ENCODE measurements at places on chromosomes 2 and 18.

- DNase-seq: no peak
Measured at GRCh38 chr2:181340891-181341290, 116.3 kb upstream of the ITGA4 start.

DNA sequence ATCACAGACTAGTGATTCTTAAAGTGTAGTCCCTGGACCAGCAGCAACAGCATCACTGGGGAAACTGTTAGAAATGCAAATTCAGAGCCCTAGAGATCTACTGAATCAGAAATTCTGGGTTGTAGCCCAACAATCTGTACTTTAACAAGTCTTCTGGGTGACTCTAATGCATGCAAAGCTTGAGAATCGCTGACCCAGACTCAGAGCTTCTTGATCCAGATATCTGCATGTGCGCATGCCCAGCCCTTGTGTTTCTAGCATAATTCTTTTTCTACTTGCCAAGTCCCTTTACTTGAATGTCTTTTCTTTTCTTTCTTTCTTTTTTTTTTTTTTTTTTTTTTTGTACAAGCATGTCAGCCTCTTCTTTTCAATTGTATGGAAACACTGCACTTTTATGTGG is 60.4 kb downstream of the FIGN start:
- DNase-seq: no peak

GRCh38 chr2:207771421-207771820 is 1.7 kb upstream of the FZD5 start:
- no peak for DNase-seq

GRCh38 chr18:55115606-55116005 is 156.3 kb upstream of the CCDC68 start:
- DNase-seq: no peak

GRCh38 chr2:118246079-118246478 is 157.8 kb downstream of the INSIG2 start:
- DNase-seq: no peak

- peak; percentile 60 for DNase-seq
Measured at GRCh38 chr18:48136827-48137373, 206.4 kb upstream of the SMAD2 start.

DNA sequence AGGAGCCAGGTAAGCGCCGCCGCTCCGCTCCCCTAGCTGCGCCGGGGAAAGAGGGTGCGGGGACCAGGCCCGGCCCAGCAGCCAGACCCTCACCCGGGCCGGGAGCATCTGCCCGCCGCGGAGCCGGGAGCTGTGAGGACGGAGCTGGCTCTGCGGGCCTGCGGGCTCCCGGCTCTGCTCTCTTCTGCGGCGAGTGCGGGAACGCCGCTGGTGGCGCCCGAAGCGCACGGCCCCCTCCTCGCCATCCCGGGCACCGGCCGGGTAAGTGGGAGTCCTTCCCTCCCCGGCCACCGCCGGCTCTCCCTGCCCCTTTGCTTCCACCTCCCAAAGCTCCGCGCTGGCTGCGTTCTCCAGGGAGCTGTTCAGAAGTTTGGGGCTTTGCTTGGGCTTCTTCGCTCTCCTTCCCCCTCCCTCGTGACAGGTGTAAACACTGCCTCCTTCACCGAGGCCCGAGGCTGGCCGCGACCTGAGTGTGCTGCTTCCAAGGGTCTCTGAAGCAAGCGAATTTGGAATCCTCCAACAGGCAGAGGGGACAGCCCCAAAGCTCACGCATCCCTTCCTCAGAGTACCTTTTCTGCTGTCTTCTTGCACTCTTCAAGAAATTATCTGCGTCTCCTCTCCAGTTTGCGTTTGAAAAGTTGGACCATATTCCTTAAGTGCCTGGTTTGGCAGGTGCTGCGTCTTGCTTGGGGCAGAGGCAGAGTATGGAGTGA is 632 bp downstream of the AFTPH start:
- DNase-seq: no peak

DNA sequence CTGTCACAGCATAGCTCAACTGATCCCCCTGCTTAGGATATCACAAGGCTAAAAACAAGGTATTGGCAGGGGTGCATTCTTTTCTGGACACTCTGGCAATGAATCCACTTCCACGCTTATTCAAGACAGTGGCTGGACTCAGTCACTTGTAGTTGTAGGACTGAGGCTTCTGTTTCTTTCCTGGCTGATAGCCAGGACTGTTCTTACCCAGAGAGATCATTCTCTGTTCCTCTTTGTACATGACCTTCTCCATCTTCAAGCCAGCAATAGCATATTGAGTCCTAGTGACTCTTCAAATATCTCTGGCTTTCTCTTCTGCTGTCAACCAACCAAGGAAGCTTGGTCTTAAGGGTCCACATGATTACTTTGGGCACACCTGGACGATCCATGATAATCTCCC is 241.3 kb downstream of the RBM43 start:
- no peak for DNase-seq

DNA sequence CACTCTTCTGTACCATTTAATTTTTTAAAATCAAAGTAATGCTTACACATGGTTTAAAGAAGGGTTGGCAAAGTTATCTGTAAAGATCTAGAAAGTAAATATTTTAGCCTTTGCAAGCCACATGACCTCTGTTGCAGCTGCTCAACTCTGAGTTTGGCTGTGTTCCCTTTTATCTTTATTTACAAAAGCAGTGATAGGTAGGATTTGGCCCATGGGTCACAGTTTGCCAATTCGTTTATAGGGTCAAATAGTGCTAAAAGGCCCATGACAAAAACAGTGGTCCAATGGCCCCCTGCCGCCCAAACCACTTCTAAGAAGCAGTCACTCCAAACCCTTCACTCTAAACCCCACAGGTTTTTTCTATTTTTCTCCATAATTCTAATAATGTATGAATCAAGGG is 124.8 kb downstream of the PARD3B start:
- DNase-seq: no peak

GRCh38 chr18:22694954-22695353 is 238.2 kb upstream of the RBBP8 start:
- no peak for DNase-seq

DNA sequence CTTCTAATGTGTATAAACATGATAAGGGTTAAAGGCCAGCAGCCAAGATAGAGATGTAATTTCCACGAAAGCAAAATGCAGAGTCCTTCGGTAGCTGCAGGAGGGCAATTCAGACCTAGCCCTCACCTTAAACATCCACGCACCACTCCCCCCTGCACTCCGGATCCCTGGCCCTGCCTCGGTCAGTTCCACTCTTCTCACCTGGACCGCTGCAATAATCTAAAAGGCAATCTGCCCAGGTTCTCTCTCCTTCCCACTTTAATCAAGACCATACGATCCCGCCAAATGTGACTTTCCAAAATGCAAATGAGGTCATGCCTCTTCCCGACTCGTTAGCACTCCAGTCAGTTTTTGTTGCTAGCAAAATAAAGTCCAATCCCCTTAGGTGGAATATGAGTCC is 485.2 kb downstream of the EIPR1 start:
- DNase-seq: no peak

- DNase-seq: no peak
Measured at GRCh38 chr2:162125138-162125537, 26.9 kb downstream of the GCG start.

- no peak for DNase-seq
Measured at GRCh38 chr18:68848242-68848641, 50.4 kb downstream of the CCDC102B start.

DNA sequence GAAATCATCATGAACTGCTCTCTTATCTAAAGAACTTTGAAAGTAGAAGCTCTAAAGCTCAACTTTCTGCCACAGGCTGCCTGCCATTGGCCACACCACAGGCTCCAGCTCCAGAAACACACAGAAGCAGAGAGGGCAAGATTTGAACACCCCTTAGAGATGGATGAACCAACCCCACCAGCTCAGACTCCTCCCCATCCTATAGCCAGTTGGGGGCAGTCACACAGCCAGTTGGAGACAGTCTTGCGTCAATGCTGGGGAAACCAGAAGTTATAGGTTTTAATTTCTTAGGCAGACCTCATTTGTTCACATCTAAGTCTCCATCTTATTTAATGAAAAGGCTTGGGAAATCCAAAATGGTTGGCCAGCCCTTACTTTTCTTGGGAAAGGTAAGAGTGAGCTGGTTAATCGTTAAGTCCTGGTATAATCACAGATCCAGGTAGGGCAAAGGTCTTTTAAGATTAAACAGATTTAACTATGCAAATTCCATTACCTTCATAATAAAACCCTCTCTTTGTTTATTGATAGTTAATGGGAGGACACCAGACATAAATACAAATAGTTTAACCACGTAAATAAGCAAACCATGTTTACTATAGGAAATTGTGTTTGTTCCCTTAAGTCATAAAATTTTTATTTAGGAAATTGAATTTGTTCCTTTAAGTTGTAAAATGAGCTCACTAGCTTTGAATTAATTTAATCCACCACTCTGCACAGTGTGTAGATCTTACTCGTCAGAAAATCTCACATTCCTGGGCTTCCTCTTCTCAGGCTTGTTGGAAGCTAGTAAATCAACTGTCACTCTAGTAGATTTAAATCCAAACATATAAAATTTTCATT is 28.0 kb downstream of the MRO start:
- DNase-seq: no peak

DNA sequence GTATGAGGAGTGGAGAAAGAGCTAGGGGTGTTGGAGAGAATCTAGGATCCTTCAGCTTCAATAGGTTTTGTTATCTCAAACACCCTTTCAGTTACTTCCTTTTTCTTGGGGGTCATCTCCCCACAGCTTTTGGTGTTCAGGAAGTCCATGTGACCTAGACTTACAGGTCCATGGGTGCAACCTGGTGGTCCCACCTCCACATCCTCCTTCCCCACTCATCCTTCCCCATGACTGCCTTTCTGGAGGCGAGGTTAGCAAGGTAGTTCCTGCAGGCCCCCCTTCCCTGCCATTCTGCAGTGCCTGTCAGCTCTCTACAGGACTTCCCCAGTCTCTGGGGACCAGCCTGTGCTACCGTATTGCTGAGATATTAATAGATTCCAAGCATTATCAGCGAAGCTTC is 107.6 kb downstream of the TMEM17 start:
- DNase-seq: no peak

GRCh38 chr2:240888130-240888889 is 7.6 kb downstream of the MAB21L4 start:
- no peak for DNase-seq

- DNase-seq: no peak
Measured at GRCh38 chr2:17719562-17720371, 33.8 kb downstream of the SMC6 start.

- DNase-seq: no peak
Measured at GRCh38 chr2:157838442-157839161, 37.5 kb downstream of the ACVR1 start.

- no peak for DNase-seq
Measured at GRCh38 chr2:141200191-141200590, 930.6 kb downstream of the LRP1B start.

DNA sequence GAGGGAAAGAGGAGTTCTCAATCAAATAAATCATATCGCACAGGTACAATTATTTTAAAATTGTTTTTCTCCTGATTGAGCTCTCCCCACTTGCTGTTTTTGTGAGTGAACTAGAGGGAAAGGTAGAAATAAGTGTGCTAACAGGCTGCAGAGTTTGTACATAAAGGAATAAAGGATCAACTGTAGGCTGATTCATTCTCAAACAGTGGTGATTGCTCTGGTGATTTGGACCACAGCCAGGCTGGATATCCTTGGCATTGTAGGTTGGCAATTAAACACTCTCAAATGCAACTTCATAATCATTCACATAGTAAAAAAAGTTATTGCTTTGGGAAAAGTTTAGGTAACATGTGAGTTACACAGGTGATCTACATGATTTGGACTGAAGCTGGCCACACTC is 29.8 kb downstream of the LRP1B start:
- DNase-seq: no peak

DNA sequence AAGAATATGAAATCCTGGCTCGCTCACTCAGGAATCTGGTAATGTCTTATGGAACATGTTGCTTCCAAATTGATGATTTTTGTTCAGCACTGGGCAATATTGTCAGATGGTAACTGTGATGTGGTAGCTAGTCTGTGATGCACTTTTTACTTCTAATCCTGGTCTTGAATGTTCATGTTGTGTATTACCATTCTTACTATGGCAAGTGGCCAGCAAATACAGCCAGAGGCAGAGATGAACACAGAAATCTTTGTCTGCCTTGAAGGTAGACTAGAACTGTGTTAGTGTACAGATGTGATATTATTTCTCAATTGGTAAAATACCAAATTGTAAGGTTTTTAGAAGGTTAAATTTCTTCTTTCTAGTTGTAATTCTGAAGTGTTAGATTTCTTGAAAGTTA is 83.3 kb downstream of the UBE2E3 start:
- no peak for DNase-seq

DNA sequence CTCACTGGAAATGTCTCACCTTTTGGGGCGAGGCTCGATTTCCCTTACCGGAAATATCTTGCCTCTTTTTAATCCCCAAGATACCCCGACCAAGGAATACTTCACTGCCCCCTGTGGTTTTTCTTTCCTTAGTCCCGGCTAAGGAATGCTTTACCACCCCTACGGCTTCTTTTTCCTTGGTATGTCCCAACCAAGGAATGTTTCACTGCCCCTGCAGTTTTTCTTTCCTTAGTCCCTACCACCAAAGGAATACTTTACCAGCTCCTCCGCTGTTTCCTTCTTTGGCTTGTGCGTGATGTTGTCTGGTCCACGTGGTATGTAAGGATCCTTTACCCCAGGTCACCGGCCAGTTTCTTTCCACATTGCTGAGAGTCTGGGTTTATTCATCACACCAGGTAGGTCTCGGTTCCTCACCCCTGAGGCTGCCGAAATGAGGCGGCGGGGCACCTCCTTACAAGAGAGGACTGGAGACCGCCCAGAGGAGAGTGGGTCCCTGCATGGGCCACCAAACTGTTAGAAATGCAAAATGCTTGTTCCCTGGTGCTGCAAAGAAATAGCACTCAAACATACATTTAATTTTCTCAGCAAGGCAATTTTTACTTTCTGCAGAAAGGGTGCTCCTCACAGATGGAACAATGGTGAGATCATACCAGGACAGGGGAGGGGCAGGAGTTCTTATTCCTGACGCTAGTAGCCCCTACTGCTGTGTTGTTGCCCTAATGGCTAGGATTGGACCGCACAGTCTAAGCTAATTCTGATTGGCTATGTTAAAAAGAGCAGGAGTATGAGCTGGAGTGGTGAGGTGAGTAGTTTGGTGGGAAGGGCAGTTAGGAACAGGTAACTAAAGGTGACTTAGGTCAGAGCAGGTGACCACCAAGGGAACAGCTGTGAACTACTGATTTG is 33.4 kb upstream of the CLASP1 start:
- DNase-seq: no peak

DNA sequence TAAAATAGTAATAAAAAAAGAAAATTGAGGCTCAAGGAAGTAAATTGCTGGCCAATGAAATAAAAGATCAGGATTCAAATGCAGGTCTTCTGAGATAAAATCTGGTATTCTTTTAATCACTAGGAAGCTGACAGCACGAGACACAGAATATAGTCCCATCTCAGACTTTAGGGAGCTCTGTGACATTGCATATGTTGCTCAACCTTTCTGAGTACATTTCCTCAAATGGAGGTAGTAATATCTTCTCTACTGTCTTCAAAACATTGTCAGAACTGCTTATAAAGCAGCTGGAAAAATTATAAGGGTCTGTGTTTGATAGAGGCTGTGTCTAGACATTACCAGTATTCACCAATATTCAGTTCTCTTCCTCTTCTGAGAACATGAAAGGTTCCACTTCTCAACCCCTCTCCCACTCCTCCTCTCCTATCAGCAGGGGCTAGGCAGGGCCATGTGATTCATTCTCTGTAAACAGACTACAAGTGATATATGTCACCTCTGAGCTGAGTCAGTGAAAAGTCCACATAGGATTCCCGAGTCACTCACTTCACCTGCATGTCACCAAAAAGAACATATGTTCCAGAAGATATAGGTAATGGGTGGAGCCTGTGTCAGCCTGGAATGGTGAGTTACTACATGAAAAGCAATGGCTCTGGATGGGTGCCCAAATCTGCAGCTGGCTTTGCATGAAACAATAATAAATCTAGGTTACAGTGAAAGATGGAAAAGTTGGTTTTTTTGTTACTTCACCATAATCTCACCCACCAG is 7.1 kb downstream of the KCNE4 start:
- no peak for DNase-seq

Data from breast epithelium (tissue), 4 donors.